Left lung (tissue), 14 donors: ENCODE measurements at places on chromosomes 12 and 14. TPM values are rescaled to one million over a fixed set of nuclear protein-coding genes. Genes with fewer than 3 reads are reported as not detected.
A peak's percentile ranks its signal among the peaks of the same experiment; 100 is the strongest.

KRT77 gene
- not detected for total RNA-seq

B4GALNT1 gene
- total RNA-seq: 3.8 TPM

BRI3BP gene
- total RNA-seq: 12.2 TPM

CHST11 gene
- 39.3 TPM for total RNA-seq

GRIN2B gene
- total RNA-seq: 0.31 TPM

PLEKHH1 gene
- 2.7 TPM for total RNA-seq

ZNF84 gene
- total RNA-seq: 24.5 TPM

DBX2 gene
- not detected for total RNA-seq

HOXC4 gene
- 0.68 TPM for total RNA-seq

SMCO3 gene
- 1.1 TPM for total RNA-seq

MANSC1 gene
- total RNA-seq: 30.1 TPM

GRCh38 chr14:73245480-73246325 lies 8.4 kb downstream of the PAPLN start:
- DNase-seq: no peak

DNA sequence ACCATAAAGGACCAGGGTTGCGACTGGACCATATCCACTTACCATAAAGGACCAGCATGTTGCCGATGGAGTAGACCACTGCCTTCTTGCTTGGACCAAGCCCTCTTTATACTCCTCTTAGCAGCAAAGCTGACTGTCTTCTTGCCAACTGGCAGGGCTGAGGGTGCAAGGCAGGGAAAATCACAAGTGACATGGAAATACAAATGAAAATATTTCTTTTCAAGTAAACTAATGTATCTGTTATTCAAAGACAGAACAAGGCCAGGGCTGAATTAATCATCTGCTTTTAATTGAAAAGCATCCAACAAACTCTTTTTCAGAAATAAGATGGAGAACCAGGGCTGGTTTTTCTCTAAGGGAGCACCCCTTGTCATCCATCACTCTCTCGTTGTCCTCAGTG lies at the start of gene CELA1:
CELA1 (minus strand) TSS at position 99 of the 400 bp plus-strand sequence; CDS start at position 58, 41 bp downstream.
- no peak for DNase-seq

DNA sequence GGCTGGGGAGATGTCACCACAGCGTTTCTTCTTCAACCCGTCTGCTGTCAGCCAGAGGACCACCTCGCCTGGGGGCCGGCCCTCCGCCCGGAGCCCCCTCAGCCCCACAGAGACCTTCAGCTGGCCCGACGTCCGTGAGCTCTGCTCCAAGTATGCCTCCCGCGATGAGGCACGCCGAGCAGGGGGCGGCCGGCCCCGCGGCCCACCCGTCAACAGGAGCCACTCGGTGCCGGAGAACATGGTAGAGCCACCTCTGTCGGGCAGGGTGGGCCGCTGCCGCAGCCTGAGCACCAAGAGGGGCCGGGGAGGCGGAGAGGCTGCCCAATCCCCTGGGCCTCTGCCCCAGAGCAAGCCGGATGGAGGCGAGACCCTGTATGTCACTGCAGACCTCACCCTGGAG lies 38.8 kb downstream of the PLEKHG3 start:
- DNase-seq: no peak

GRCh38 chr14:53570411-53571387 lies 385.9 kb downstream of the BMP4 start:
- no peak for DNase-seq

GRCh38 chr12:124684496-124684895 lies 117.1 kb upstream of the NCOR2 start:
- no peak for DNase-seq

DNA sequence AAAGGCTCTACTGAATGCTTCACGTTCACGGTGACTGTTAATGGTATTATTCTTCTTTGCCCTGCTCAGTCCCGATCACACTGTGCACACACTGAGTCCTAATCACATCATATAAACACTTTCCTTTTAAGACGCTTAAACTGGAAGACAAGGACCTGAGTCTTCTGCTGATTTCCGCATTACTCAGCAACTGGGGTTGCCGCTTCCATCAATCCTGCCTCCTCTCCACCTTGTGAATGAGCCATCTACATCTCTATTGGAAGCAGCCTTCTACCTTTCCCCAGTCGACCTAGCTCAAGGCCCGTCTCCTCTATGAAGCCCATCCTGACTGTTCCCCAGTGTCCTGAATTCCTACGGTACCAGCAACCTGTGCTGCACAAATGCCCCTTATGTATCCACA lies 104.7 kb downstream of the NCOR2 start:
- no peak for DNase-seq

DNA sequence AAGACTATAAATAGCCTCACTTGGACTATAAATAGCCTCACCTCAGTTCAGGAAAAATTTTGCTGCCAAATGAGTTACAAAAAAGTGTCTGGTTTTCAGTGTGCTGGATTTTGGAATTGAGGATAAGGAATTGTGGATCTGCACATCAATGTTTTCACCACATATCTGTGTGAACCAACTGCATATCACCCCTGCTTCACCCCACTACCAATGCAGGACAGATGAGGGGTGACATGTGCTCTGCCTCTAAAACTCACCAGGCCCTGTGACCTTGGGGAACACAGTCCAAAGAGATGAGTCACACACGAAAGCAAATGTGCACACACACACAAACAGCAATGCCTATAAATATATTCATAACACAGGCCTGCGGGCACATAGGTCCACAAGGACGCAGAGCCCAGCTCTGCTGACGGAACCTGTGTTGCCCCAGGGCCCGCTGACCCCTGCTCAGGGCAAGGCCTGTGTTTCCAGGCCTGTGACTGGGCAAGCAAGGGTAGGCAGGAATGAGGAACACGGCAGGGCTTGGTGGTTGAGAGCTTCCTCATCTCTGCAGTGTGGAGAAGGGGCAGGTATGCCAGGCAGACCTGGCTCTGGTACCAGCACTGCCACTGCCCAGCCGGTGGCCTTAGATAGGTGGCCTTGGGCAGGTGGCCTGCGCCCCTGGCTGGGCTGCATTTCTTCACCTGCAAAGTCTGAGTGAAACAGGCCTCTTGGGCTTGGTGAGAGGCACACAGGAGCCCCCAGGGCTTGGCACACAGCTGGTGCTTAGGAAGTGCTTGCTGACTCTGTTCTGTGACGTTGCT lies 82.4 kb downstream of the ARL6IP4 start:
- no peak for DNase-seq

DNA sequence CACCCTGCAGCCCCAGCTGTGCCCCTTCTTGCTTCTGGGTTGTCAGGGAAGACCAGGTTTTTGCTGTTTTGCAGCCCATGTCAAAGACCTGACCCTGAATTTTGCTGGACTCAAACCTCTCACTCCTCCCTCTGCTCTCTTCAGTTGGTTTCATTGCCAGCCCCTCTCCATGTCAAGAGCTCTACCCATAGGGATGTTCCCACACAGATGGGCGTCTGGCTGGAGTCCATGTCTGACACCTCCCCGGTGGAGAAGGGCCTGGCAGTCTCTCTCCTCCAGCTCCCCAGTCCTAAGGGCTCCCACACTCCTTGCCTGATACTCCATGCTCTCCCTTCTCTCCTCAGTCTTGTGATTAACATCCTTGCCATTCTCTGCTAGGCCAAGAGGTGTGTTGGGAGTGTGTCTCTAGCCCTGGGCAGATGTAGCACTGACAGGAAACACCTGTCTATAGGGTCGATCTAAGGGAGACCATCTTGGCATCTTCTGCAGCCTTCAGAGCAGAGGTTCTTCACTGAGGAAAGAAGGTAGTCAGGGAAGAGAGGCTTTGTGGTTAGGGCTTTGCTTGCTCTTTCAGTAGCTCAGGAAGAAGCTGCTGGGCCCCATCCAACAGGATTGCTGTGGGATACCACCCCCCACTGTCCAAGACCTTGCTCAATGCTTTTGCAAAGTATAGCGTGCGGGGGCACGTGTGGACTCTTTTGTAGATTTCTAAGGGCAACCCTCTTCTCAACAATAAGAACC lies 4.7 kb downstream of the ASIC1 start:
- DNase-seq: no peak

DNA sequence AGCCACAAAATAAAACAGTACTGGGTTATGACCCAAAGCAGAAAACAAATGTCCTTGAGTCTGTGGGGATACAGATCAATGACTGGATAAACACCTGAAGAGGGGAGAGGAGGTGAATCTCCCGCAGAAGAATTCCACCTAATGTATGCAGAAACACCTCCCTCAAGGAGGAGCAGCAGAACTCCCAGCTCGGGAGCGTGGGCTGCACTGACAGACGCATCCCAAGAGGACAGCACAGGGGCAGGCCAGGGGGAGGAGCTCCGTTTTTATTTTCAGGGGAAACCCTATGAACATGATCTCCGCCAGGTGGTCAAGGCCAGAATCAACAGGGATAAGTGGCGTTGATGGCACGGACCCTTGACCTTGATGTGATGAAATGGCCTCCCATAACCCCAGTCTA lies 41.8 kb upstream of the PPP2R5C start:
- DNase-seq: no peak

DNA sequence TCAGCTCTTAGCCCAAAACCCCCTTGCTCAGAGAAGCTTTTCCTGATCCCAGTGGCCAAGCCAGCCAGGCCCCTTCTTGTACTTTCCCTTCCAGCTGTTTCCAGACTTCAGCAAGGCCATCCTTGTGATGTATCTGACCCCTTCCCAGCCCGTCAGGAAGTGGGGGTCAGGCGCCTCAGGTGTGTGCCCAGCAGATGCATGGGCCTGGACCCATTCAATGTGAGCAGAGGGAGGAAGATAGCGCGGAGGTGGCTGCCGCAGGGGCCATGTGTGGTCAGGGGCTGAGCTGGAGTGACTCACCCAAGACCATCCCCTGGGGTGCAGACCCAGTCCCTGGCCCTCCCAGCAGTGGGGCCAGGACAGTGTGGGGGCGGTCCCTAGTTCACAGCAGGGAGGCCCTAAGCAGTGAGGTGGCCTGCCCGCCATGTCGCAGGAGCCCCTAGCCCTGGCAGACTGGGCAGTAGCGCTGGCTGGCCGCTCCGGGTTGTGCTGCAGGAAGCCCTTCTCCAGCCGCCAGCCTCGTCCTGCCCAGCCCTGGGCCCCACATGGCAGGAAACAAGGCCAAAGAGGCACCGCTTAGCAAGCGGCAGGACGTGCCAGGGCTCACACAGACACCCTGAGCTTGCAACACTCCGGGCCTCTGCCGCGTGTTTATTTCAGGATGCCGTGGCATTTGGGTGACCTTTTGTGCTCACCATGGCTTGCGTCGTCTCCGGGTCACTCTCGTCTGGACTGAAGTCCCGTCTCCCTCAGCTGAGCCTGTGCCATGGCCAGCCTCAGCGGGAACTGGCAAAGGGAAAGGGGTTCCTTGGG lies 12.0 kb downstream of the ADSS1 start:
- peak; percentile 86 for DNase-seq

GRCh38 chr12:76142305-76142704 lies 57.8 kb upstream of the NAP1L1 start:
- DNase-seq: no peak

- no peak for DNase-seq
These were observed 68.1 kb downstream of the CRADD start for GRCh38 chr12:93745286-93745685.

DNA sequence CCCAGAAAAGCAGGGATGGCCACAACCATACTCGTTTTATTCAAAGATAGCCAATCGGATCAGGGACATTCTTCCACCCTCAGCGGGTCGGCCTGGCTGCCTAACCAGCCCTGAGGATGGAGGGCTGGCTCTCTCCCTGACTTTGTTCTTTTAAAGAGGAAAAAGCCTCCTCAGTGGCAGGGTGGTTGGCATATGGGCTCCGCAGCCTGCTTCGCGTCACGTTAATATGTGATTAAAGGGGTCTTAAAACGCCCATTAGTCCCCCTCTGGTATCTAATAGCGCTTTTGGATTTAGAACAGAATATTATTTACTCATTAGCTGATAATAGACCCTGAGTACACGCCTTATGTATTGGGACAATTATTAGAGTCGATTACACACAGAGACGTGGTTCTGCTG lies 199.4 kb downstream of the PHETA1 start:
- DNase-seq: no peak

- no peak for DNase-seq
These were observed 371.2 kb downstream of the DIO2 start for GRCh38 chr14:79840103-79840502.

DNA sequence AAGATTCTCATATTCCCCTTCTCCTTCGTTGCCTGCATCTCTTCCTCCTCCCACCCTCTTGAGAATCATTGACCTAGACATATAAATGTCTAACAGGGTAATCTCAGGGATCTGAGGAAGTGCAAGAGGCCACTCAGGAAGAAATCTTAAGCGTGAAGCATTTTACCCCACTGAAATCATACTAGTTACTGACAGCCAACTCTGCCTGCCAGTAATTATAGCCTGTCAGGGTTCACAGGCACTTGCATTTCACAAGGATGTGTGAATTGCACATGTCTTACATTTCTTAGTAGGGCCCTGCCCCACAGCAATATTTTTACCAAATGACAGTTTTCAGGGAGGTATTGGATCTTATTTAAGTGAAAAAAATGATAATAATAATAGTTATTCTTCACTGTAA lies 127.2 kb downstream of the SLC15A5 start:
- DNase-seq: no peak

- no peak for DNase-seq
These were observed 7.3 kb downstream of the CLEC7A start for GRCh38 chr12:10122689-10123088.

- DNase-seq: no peak
These were observed 17.2 kb downstream of the PTGES3 start for GRCh38 chr12:56670836-56671235.

GRCh38 chr14:52683985-52684520 lies 11.3 kb downstream of the ERO1A start:
- DNase-seq: no peak

GRCh38 chr12:49039421-49040363 lies 20.9 kb downstream of the KMT2D start:
- DNase-seq: peak; percentile 68

- DNase-seq: no peak
These were observed 5.2 kb downstream of the RHOF start for GRCh38 chr12:121788176-121788818.

DNA sequence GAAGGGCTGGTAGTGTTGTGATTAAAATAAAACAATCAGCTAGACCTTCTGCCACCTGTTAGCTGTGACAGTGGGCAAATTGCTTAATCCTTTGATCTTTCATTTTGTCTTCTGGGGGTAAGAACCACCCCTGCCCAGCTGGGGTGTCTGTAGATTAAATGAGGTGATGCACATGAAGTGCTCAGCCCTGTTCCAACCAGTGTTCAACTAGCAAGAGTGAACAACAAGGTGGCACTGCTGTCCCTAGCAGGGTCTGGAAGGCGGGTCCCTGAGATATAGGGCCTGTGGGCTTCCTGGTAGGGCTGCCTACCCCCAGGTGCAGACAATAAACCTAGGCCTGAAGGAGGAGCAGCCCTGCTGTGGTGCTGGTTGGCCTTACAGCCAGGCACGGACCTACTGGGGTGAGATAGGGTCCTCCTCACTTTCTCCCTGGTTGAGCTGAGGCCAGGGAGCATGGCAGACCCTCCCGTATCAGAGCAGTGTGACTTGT lies 60.6 kb downstream of the ARL6IP4 start:
- DNase-seq: no peak

GRCh38 chr12:26135010-26135420 lies 10.2 kb upstream of the BHLHE41 start:
- peak; percentile 32 for DNase-seq

DNA sequence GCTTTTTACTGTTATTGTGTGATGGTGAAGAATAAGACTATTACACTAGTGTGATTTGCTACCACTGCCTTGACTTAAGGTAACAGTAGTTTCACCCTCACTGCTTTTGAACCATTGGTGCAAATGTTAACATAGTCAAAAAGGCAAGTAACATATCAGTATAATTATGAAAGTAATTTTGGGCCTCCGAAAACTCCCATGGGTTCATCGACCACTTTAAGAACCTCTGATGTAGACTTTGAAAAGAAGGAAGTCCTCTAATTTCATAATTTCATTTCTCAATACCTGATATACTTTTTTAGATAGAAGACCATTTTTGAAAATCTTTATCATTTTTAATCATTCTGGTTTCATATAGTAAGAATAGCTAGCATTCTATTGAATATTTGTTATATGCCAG lies 57.7 kb downstream of the ETNK1 start:
- no peak for DNase-seq
